ENCODE measurements at places on chromosomes 13 and 19.
A peak's percentile ranks its signal among the peaks of the same experiment; 100 is the strongest.

GRCh38 chr19:37551129-37551993 lies 43.2 kb downstream of the ZNF571 start:
- DNase-seq = no peak

DNA sequence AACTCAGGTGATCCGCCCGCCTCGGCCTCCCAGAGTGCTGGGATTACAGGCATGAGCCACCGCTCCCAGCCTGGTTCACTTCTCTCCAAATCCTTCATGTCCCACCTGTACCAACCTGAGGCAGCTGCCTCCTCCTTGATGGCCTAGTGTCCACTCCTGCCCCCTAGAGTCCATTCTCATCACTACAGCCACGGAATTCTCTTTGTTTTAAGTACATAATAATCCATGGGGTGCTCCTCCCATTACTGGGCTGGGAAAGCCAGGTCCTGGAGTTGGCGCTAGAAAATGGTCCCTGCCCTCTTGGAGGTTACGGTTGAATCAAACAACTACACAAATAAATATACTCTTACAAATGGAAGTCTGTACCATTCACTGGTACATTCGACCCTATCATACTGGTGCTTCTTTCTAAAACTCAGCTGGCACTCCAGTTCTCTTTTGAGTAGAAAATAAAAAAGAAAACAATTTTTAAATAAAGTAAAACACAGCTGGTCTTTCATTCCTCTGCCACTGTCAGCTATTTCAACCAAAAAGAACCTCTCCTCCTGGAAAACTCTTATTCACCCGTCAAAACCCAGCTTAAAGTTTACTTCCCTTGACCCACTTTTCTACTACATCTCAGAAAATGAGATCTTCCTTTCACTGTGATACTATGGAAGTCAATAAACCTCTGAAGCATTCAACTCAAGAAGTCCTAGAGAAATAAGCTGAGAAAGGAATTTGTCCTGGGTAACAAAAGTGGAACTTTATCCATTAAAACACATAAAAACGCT lies 22.4 kb upstream of the ARHGEF18 start:
- DNase-seq = no peak

GRCh38 chr13:94154367-94154766 lies 325.1 kb downstream of the DCT start:
- no peak for DNase-seq

GRCh38 chr13:23630349-23631093 lies 60.3 kb downstream of the TNFRSF19 start:
- DNase-seq = no peak

- no peak for DNase-seq
These were observed at the start of gene ZNF418 for GRCh38 chr19:57934820-57935665. Gene ZNF418, minus strand, starts transcription at chr19:57935402. Its CDS starts 1,580 bp downstream, at chr19:57933822.

GRCh38 chr19:51460164-51460992 lies 2.1 kb upstream of the SIGLEC8 start:
- DNase-seq = no peak

GRCh38 chr19:34881982-34882381 lies 44.7 kb upstream of the ZNF30 start:
- no peak for DNase-seq

GRCh38 chr19:44609219-44609618 lies 4.1 kb upstream of the IGSF23 start:
- DNase-seq = no peak

DNA sequence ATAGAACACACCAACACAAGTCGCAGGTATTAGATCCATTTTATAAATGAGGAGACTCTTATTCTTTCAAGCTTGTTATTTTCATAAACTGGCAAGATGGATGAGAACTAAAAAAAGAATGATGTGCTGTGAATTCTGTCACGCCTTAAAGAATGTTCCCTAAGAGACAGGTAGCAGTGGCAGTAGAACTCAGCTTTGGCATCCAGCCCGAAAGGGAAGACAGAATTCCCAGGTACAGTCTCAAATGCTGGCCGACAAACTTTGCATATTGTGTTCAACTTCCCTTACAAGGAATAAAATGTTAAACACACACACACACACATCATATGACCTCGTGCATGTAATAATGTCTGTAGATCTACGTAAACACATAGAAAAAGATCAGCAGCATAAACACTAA lies 3.2 kb downstream of the TMEM272 start:
- no peak for DNase-seq

GRCh38 chr13:92901739-92902138 lies 324.9 kb upstream of the GPC6 start:
- DNase-seq = no peak

DNA sequence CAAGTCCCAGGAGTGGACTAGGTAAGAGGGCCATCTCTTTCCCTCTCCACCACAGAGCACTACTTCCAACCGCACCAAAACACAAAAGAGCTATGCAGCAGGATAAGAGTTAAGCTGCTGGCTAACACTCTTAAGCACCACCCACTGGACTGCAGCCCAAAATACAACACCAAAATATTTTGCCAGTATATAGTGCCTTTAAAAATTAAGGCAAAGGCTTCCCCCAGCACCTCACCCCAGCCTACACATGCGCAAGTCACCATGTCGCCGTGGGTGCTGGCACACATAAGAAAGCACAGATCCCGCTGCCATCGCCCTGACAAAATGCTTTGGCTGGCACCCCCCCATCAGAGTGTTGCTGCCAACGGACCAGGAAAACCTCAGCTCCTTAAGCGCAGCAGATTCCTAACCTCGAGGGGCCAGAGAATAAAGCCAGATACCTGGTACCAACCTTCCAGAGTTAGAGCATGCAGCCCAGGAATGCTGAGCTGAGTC lies 608.3 kb downstream of the PCDH17 start:
- DNase-seq = no peak

GRCh38 chr19:46954993-46955812 lies 64.4 kb upstream of the NPAS1 start:
- DNase-seq = no peak

- no peak for DNase-seq
These were observed 696 bp upstream of the SAMD1 start for GRCh38 chr19:14091081-14091812.

GRCh38 chr13:45162194-45162593 lies 38.7 kb downstream of the KCTD4 start:
- no peak for DNase-seq

GRCh38 chr19:1855040-1855827 lies 7.0 kb upstream of the REXO1 start:
- DNase-seq = no peak

- DNase-seq = peak; percentile 42
These were observed at the start of the genes MRPL57 and SKA3 for GRCh38 chr13:21176215-21176981. Gene MRPL57, plus strand, starts transcription at chr13:21176658. Its CDS starts 259 bp downstream, at chr13:21176917. Gene SKA3, minus strand, starts transcription at chr13:21176552. Its CDS starts 75 bp downstream, at chr13:21176477.

DNA sequence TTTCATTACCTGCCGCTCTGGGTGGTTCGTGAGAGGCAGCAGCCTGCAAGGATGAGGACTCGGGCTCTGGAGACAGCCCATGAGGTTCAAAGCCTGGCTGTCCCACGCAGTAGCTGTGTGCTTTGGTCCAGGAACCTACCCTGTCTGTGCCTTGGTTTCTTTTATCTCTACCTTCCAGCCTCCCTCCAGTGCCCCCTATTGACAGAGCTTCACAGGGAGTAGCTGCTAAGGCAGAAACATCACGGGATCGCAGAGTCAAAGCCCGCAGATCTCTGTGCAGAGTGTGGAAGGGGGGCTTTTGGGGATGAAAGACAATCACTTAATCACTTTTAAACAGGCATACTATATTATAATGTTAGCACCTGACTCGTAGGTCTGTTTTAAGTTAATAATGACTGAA lies 16.2 kb downstream of the ZNF71 start:
- no peak for DNase-seq

GRCh38 chr13:27395007-27395510 lies 29.4 kb upstream of the GTF3A start:
- no peak for DNase-seq

DNA sequence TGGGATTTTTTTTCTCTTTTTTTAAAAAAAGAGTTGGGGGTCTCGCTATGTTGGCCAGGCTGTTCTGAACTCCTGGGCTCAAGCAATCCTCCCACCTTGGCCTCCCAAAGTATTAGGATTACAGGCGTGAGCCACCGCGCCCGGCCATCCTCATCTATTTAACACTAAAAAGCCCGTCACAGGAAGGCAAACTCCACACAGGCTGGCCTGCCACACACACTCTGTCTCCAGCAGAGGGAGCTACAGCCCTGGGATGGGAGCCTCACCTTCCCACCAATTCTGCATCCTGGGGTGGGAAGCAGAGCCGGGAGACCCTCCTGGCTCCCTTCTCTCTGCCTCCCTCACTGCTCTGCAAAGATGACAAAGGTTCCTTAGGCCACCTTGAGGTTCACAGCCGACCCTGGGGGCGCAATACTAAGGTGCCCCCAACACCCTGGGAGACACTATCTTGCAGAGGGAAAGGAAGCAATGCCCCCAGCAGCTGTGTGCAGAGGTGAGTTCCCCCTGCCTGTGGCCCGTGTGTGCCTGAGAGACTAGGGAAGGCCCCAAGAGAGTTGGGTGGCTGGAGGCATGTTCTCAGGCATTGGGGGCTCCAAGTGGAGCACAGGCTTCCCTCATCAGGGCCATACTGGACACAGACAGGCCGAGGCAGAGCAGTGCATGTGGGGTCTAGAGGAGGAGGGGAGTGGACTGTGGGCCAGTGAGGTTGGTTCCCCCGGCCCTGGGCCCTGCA lies 27.4 kb upstream of the TIMM44 start:
- no peak for DNase-seq

DNA sequence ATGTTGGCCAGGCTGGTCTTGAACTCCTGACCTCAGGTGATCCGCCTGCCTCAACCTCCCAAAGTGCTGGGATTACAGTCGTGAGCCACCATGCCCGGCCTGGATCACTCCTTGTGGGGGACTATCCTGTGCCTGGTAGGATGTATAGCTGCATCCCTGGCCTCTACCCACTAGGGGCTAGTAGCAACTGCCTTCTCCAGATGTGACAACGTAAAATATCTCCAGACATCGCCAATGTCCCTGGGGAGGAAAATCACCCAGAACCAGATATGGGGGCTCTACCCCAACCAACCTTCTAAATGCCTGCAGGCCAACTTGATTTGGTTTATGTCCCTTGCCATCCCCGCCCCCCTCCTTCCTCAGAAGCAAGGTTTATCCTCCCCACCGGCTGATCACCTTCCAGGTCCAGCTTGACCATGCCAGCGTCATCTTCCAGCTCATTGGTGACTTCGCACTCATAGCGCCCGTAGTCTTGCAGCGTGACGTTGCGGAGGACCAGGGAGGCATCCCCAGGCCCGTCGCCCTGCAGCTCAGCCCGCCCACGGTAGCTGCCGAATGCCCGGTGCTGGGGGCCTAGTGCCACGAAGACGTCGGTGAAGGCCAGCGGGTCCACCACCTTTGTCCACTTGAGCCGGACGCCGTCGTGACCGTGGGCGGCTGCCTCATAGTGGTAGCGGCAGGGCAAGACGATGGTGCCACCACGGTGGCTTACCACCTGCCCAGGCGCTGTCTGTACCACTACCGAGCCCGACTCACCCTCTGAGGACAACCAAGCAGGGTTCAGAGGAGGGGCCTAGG lies 12.5 kb downstream of the TM6SF2 start:
- no peak for DNase-seq

- DNase-seq = no peak
These were observed 34.9 kb downstream of the STARD13 start for GRCh38 chr13:33250609-33251008.
